Pulmonary artery endothelial cell (primary cell): ENCODE measurements at places on chromosomes 4 and X. TPM values are rescaled to one million over a fixed set of nuclear protein-coding genes. Genes with fewer than 3 reads are reported as not detected.

The SPATA4 gene
- not detected in 2 replicates for total RNA-seq

The TRIM61 gene
- total RNA-seq = not detected in 2 replicates

GRCh38 chrX:71619193-71619592, 882 bp upstream of the CXCR3 start:
- DNase-seq = no peak

The SPON2 gene
- total RNA-seq = 0.07 and 0.28 TPM in 2 replicates

The G3BP2 gene
- 235 and 241 TPM in 2 replicates for total RNA-seq

DNA sequence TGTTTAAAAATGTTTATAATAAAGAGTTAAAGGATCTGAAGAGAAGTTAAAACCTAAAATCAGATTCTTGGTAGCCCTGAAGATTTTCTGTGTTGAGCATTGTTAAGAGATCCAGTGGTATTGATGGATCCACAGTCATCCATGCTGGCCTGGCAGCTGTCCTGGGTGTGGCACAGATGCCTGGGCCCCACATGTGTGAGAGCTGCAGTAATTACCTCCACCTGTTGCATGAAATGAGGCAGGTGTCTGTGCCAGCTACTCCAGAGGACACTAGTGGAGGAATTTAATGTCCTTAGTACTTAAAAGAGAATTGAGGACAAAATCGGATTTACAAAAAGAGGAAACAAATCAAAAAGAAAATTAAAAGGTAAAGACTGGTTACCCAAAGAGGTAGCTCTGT, 44.0 kb downstream of the MGST2 start:
- no peak for DNase-seq

DNA sequence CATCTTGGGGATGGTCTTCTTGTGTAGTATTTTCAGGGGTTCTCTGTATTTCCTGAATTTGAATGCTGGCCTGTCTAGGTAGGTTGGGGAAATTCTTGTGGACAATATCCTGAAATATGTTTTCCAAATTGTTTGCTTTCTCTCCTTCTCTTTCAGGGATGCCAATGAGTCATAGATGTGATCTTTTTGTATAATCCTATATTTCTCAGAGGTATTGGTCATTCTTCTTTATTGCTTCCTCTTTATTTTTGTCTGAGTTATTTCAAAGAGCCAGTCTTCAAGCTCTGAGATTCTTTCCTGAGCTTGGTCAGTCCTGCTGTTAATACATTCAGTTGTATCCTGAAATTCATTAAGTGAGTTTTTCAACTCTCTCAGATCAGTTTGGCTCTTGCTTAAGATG, 73.1 kb downstream of the MAMLD1 start:
- DNase-seq = no peak

- DNase-seq = peak; percentile 72
These were observed 32.7 kb downstream of the ACSL1 start for GRCh38 chr4:184792950-184793555.

GRCh38 chr4:1684506-1685234, 557 bp upstream of the FAM53A start:
- DNase-seq = peak; percentile 37

- DNase-seq = no peak
These were observed 446.9 kb downstream of the BCOR start for GRCh38 chrX:39650768-39651347.

- DNase-seq = no peak
These were observed 28.5 kb downstream of the PHEX start for GRCh38 chrX:22060415-22061280.

DNA sequence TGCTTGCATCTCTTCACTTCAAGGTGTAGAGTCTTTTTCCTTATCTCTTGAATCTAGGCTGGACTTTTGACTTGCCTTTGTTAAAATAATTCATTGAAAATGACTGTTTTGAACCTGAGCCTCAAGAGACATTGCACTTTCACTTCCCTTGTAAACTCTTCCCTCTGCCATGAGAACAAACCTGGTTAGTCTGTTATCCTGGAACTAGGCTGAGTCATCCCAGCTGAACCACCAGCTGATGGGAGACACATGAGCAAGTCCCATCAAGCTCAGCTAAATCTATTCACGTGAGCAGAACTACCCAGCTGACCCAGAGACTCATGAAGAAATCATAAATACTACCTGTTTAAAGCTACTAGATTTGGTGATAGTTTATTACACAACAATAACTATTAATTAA, 202.3 kb upstream of the CENPE start:
- no peak for DNase-seq

The HMGN5 gene
- total RNA-seq = 1.6 and 2.0 TPM in 2 replicates

DNA sequence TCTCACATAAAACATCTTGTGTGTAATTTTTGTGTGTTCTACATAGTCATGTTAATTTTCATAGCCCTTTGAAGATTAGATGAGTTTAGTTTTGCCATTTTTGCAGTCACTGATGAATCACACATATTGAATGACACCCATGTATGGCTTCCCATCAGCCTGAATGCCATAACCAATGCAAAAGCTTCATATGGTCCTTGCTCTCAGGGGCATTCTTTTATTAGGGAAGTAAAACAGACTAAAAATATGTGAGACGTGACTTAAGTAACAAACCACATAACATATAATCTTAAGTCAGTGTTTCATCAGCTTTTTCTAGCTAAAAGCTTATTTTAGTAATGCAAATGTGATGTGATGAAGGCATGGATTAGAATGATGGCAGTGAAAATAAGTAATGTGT, 8.2 kb downstream of the SLC25A4 start:
- DNase-seq = no peak

DNA sequence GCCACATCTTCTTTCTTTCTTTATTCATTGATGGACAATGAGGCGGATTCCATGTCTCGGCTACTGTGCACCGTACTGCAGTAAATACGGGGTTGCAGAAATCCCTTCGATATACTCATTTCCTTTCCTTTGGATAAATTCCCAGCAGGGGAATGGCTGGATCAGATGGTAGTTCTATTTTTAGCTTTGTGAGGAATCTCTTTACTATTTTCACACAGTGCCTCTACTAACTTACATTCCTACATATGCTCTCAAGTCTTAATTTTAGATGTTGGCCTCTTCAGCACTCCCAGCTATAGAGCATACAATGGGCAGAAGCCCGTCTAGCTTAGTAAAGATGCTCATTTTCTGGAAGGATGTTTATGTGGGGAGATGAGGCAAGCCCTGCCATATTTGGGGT, 317.4 kb downstream of the ASMT start:
- DNase-seq = no peak

- DNase-seq = no peak
These were observed 11.3 kb downstream of the CETN2 start for GRCh38 chrX:152819266-152819665.

GRCh38 chrX:23822397-23822796, 39.4 kb downstream of the SAT1 start:
- no peak for DNase-seq

The CT45A2 gene
- total RNA-seq = not detected in 2 replicates

The SPOCK3 gene
- not detected in 2 replicates for total RNA-seq

- DNase-seq = no peak
These were observed 192.8 kb downstream of the SLC7A11 start for GRCh38 chr4:138049355-138049754.

DNA sequence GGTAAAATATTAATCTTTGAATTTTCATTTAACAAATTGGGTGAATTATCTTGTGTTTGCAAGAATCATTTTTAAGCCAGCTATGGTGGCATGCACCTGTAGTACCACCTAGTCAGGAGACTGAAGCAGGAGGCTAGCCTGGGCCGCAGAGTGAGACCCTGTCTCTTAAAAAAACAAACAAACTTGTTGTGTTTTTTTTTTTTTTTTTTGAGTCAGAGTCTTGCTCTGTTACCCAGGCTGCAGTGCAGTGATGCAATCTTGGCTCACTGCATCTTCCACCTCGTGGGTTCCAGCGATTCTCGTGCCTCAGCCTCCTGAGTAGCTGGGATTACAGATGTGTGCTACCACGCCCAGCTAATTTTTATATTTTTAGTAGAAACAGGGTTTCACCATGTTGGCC, 2.2 kb downstream of the TXLNG start:
- no peak for DNase-seq

DNA sequence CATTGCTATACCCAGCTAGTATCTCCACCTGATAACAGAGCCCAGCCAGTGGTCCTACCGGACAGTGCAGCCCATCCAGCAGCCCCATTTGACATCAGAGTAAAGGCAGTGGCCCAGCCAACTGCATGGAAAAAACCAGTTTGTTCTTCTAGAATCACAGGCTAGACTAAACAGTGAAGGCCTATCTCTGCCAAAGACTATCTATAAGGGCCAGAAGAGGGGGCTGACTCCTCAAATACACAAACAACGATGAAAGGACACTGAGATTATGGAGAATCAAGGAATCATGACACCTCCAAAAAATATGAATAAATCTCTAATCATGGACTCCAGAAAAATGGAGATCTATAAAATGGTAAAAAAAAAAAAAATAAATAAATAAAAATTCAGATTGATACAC, 546.4 kb upstream of the HTR2C start:
- DNase-seq = no peak

The RASGEF1B gene
- 0.26 and 0.95 TPM in 2 replicates for total RNA-seq

GRCh38 chr4:106851726-106852125, 184.4 kb downstream of the DKK2 start:
- DNase-seq = no peak

GRCh38 chrX:44698357-44698756, 145.5 kb upstream of the DUSP21 start:
- no peak for DNase-seq

The CLGN gene
- total RNA-seq = 0.13 and 0.25 TPM in 2 replicates

- DNase-seq = no peak
These were observed 107.5 kb downstream of the EGF start for GRCh38 chr4:110020139-110020538.

DNA sequence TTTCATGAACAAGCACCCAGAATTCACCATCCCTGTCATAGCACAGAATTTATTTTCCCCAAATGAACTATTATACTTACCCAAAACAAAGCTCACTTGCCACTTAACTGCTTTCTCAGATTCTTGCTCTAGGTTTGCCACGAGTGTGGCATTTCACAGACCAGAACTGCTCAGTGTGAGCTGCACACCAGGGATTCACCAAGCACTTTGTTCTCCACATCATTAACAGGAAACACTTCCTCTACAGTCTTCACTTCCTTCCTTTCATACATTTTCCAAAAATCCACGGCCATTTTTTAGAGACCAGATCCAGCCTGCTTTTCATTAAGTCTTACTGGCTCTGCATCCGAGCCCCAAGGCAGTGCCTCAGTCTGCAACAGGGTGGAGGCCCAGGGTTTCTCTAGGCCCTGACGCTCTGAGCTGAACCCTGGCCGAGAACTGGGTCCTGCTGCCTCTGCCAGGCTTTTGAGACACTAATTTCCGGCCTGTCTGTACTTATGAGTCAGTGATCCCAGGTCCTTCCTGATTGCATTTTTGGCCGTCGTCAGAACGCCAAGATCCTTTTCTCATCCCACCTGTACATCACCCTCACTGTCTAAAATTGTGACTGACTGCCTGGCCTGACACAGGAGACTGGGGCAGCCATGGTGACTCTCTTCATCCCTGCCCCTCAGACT, 67.6 kb upstream of the MTNR1A start:
- no peak for DNase-seq

DNA sequence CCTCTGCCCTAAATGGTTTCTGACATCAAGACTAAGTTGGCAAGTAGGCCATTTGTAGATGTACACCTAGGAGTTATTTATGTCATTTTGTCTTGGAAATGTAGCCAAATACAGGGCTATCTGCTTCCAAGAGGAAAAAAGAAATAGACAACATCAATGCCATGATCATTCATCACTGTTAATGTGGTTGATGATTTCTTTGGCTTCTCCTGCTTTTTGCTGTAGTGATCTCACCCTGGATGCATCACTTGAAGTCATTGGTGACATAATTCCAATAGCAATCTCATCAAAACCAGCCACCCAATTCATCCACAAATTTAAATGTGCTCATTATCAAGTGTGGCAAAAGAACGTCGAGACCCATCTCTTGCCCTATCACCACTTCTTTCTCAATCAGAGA, 222.6 kb upstream of the PPARGC1A start:
- no peak for DNase-seq

The SSX3 gene
- not detected in 2 replicates for total RNA-seq

- no peak for DNase-seq
These were observed 825 bp upstream of the RASGEF1B start for GRCh38 chr4:81472281-81473182.

The OPN1MW3 gene
- total RNA-seq = not detected in 2 replicates

The OCIAD1 gene
- total RNA-seq = 59.4 and 79.7 TPM in 2 replicates

The RCHY1 gene
- total RNA-seq = 45.2 and 54.1 TPM in 2 replicates

- DNase-seq = no peak
These were observed 5.9 kb upstream of the C4orf17 start for GRCh38 chr4:99504804-99505502.

- peak; percentile 43 for DNase-seq
These were observed 550.9 kb upstream of the BOD1L1 start for GRCh38 chr4:14178421-14178820.

The MXRA5 gene
- total RNA-seq = not detected in 2 replicates

- DNase-seq = peak; percentile 80
These were observed 759 bp downstream of the H2AZ1 start for GRCh38 chr4:99949034-99949998.

The GRXCR1 gene
- not detected in 2 replicates for total RNA-seq

DNA sequence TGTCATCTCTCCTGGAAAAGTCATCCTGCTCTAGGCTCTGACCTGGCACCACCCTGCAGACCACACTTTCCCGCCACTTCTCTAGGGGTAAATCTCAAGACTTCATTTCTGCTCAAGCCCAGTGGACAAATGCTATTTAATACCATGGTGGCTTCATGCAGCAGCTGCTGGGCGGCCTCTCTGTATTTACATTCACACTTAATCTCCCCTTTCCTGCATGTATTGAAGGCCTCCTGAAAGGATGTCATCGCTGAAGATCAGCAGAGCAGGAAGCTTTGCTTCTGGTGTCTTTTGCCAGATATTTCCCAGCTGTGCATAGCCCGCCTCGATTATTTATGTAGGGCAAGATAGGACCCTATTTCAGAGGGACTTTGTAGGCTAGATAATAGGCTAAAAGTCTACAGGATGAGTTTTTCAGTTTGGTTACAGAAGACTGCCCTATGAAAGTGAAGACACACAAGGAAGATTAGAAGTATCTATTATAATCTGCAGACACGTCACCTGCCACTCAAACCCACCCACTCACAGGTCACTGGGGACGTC, 17.2 kb downstream of the PROM1 start:
- no peak for DNase-seq

GRCh38 chr4:6122496-6122895, 77.9 kb downstream of the JAKMIP1 start:
- DNase-seq = no peak

- DNase-seq = no peak
These were observed 78.7 kb downstream of the VCX3A start for GRCh38 chrX:6456196-6456595.
